ENCODE measurements at places on chromosomes 6 and 20. TPM values are rescaled to one million over a fixed set of nuclear protein-coding genes. Genes with fewer than 3 reads are reported as not detected.

DNA sequence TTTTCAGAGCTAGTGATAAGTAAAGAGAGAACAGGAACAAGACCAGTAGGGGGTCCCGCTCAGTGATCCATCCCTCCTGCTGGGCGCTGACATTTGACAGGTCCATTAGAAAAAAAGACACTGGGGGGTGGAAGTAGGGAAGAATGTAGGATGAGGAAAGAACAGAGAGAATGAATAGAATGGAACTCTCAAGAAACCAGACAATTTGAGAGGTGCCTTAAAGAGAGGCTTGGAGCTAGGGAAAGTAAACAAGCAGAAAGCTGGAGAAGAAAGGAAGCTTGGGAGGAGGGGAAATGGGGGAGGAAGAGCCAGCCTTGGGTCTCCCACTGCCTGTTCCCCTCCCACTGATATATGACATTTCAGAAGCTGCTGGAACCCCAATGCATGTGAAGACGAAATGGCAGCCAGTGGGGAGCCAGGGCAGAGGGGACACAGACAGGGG is 8.4 kb downstream of the GABBR1 start:
- H3K4me1 ChIP-seq, result peaks cover 6% of the 10 kb centered on the region
- H3K36me3 ChIP-seq, result no peaks in the 10 kb centered on the region
- no peak overlapping the region for H3K27ac ChIP-seq
- H3K4me3 ChIP-seq, result no peak overlapping the region
- no peaks in the 10 kb centered on the region for H3K27me3 ChIP-seq

GRCh38 chr6:111789598-111789997 is 83.7 kb downstream of the FYN start:
- no peaks in the 10 kb centered on the region for H3K4me1 ChIP-seq
- no peak for DNase-seq
- no peak overlapping the region for H3K27ac ChIP-seq
- no peaks in the 10 kb centered on the region for H3K36me3 ChIP-seq

GRCh38 chr6:23633996-23634395 is 492.0 kb upstream of the NRSN1 start:
- no peaks in the 10 kb centered on the region for H3K36me3 ChIP-seq
- H3K4me3 ChIP-seq, result no peak overlapping the region
- no peaks in the 10 kb centered on the region for H3K27me3 ChIP-seq

DNA sequence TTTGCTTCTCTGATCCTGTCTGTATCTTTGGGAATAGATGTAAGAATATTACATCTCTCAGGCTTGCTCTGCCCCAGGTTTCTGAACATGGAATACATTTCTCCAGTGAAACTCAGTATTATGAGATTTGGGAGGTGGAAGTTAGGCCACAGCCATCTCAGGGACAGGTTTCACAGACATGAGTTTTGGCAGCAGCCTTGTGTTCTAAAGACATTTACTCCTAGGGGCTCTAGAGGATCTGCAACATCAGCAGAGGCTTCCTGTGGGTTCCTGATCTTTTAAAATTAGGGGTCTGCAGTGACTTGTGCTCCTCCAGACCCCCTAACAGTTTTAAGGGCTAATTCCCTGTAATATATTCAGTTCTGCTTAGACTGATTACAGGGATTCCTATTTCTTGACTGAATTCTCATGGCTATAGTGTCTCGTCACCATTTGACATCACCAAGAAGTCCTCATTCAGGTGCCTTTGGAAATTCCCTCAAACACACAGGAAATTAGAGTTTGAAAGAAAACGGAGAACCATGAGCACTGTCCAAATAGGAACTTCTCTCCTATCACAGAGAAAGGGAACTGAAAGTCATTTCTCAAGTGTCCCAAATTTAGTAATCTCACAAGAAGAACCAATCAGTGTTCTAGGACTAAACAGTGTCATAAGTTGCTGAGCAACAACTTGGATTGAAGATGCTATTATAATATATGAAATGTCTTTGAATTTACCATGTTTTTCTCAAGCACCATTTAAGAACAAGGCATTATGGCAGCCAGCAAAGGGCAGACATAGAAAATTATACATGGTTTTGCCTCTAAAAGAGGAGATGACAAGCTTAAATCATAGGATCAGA is 2.5 kb upstream of the HLA-DRA start:
- H3K4me3 ChIP-seq, result no peak overlapping the region
- DNase-seq, result no peak
- H3K4me1 ChIP-seq, result no peaks in the 10 kb centered on the region
- H3K36me3 ChIP-seq, result no peaks in the 10 kb centered on the region
- no peak overlapping the region for H3K27ac ChIP-seq
- no peaks in the 10 kb centered on the region for H3K27me3 ChIP-seq

DNA sequence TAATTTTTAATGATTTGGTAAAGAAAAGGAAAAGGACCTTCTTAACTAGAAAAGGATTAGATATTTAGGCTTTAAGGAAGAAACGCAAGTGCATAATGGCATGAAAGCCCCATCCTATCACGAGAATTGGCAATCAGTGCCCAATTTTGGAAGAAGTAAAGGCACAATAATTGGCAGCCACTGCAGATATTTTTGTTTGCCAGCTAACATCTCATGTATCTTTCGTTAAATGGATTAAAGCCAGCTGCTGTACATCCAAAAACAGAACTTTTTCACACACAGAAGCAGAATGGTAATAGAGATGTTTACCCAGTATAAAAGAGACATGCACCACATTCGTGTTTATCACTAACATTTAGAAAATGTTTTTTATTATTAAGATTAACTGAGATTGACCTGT is 180.3 kb downstream of the C6orf118 start:
- H3K4me3 ChIP-seq, result no peak overlapping the region
- DNase-seq, result no peak
- no peaks in the 10 kb centered on the region for H3K36me3 ChIP-seq
- H3K4me1 ChIP-seq, result no peaks in the 10 kb centered on the region

DNA sequence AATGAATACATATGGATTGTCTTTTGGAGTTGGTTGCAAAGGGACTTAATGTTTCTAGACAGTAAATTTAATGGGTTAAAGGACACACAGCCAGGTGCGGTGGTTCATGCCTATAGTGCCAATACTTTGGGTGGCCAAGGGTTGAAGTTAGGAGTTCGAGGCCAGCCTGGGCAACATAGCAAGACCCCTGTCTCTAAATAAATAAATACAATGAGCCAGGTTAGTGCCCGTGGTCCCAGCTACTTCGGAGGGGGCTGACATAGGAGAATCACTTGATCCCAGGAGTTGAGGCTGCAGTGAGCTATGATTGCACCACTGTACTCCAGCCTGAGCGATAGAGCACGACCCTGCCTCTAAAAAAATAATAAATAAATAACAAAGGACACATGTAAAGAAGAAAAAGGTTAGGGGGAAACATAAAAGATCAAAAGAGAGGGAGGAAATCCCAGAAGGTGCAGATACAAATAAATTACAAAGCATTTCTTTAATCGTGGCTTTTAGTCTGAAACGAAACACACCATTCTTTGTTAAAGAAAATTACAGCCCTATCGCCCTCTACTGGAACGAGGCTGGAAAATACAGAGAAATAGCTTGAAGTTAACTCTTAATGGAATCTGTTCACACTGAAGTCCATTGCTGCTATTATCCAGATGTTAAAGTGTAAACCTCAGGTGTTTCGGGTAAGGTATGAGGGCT is 42.6 kb upstream of the SCML4 start:
- no peaks in the 10 kb centered on the region for H3K4me1 ChIP-seq
- no peaks in the 10 kb centered on the region for H3K27me3 ChIP-seq
- no peaks in the 10 kb centered on the region for H3K36me3 ChIP-seq

DNA sequence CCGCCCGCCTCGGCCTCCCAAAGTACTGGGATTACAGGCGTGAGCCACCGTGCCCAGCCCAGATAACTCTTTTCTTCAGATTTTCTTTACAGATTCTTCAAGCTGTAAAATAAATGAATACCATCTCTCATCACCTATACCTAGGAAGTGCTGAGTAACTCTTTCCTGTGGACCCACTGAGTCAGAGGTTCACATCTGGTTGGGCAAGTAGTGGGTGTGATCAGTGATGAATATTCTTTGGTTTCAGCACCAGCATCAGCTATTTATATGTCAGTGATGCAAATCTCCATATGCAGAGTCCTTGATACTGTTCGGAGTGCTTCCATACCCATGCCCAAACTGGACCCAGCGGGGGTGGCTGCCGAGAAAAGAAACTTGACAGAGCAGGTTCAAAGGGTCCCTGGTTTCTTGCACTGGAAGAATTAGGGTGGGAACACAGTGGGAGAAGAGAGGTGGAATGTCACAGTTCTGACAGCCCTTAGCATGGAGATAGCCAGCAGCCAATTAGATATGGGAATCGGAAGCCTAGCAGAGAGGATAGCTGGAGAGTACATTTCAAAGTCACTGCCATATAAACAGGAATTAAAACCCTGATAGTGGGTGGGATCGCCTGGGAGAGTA is 64.9 kb upstream of the DDR1 start:
- no peak for DNase-seq
- no peaks in the 10 kb centered on the region for H3K36me3 ChIP-seq
- H3K27me3 ChIP-seq, result no peaks in the 10 kb centered on the region
- H3K27ac ChIP-seq, result no peak overlapping the region
- H3K4me3 ChIP-seq, result no peak overlapping the region

The CYB5R4 gene
- total RNA-seq, result 35.4 TPM

The COL20A1 gene
- total RNA-seq, result not detected

The KIF25 gene
- total RNA-seq, result 0.21 TPM

GRCh38 chr6:15505463-15505918 is 157.3 kb downstream of the DTNBP1 start:
- no peak overlapping the region for H3K27ac ChIP-seq
- no peak overlapping the region for H3K4me3 ChIP-seq
- H3K36me3 ChIP-seq, result no peaks in the 10 kb centered on the region

GRCh38 chr6:6694825-6695624 is 106.5 kb downstream of the LY86 start:
- no peaks in the 10 kb centered on the region for H3K27me3 ChIP-seq
- H3K4me3 ChIP-seq, result no peak overlapping the region
- H3K36me3 ChIP-seq, result no peaks in the 10 kb centered on the region
- H3K4me1 ChIP-seq, result peaks cover 31% of the 10 kb centered on the region

The MAS1 gene
- total RNA-seq, result not detected

DNA sequence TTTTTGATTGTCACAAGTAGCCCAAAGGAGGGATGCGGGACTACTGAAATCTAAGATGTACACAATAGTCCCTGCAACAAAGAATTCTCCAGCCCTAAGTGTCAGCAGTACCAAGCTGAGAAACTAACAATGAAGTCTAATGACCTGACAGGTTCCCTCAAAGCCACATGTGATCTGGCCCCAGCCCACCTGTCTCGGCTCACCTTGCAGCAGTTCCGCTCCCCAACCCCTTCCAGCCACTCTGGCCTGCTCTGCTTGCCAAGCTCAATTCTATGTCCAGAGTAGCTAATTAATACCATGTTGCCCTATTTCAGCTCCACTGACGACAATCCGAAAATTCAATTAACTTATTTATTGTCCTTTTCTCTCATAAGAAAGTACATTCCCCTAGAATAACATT is 72.1 kb downstream of the ZMYND8 start:
- H3K36me3 ChIP-seq, result peaks cover 4% of the 10 kb centered on the region
- H3K27me3 ChIP-seq, result no peaks in the 10 kb centered on the region

The MATN4 gene
- total RNA-seq, result 0.47 TPM

The DPPA5 gene
- total RNA-seq, result not detected

The LYRM2 gene
- total RNA-seq, result 43.5 TPM

The CALHM4 gene
- not detected for total RNA-seq

The ZNF391 gene
- 0.96 TPM for total RNA-seq

The TXNDC5 gene
- 82.2 TPM for total RNA-seq

The ADGRF5 gene
- 3.3 TPM for total RNA-seq

The MYL9 gene
- total RNA-seq, result 582 TPM

GRCh38 chr20:63502671-63503172 is 3.8 kb upstream of the EEF1A2 start:
- no peak overlapping the region for H3K27ac ChIP-seq
- no peak for DNase-seq

DNA sequence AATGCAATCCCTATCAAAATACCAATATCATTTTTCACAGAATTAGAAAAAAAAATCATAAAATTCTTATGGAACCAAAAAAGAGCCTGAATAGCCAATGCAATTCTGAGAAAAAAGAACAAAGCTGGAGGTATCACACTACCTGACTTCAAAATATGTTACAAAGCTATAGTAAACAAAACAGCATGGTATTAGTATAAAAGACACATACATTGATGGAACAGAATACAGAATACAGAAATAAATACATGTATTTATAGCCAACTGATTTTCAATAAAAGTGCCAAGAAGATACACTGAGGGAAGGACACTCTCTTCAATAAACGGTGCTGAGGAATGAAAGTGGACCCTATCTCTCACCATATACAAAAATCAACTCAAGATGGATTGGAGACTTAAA is 28.7 kb upstream of the AKAP12 start:
- no peaks in the 10 kb centered on the region for H3K36me3 ChIP-seq
- no peaks in the 10 kb centered on the region for H3K4me1 ChIP-seq
- no peak overlapping the region for H3K27ac ChIP-seq
- no peak for DNase-seq

The KCNS1 gene
- total RNA-seq, result 0.17 TPM

DNA sequence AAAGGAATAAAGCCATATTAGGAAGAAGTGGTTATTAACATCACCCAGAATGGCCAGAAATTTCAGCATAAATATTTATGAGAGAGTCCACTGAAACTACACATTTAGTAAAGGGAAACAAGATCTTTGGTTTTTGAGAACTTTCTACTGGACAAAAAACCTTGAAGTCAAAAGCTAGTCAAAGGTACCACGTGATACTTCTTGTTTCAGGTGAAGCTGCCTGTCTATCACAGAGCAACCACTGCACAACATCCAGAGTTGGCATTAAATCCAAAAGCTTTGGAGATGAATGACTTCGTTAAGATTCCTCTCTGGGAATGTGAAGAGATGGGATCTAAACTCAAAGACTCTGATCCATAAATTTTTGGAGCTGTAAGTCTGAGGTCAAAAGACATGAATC is 137.0 kb downstream of the KCNQ5 start:
- H3K4me3 ChIP-seq, result no peak overlapping the region
- no peaks in the 10 kb centered on the region for H3K36me3 ChIP-seq
- no peaks in the 10 kb centered on the region for H3K27me3 ChIP-seq
- no peaks in the 10 kb centered on the region for H3K4me1 ChIP-seq

GRCh38 chr20:62938105-62938888 is at the start of gene GID8:
Gene GID8, plus strand, starts transcription at chr20:62938147. Its CDS starts 3,356 bp downstream, at chr20:62941503.
- H3K36me3 ChIP-seq, result no peaks in the 10 kb centered on the region
- peak within 1 kb of the TSS; percentile 88 for H3K27ac ChIP-seq
- peak; percentile 54 for DNase-seq
- peak within 1 kb of the TSS; percentile 92 for H3K4me3 ChIP-seq
- H3K27me3 ChIP-seq, result no peaks in the 10 kb centered on the region

The MOG gene
- not detected for total RNA-seq

DNA sequence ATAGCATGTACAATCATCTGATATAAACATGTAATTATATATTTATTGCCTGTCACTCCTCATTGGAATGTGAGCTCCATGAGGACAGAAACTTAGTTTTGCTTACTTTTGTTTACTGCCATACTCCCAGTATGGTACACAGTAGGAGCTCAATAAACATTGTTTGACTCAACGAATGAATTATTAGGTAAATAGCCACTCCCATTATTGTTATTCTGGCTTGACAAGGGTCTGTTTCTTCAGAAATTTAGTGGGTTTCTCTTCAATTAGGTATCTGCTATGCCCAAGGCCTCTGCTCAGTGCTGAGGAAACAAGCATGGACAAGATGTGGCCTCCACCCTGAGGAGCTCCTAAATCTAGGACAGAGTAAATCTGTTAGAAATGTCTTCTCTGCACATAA is 6.3 kb downstream of the BCL2L1 start:
- H3K36me3 ChIP-seq, result no peaks in the 10 kb centered on the region
- DNase-seq, result no peak
- peak overlapping the region; percentile 51 for H3K27ac ChIP-seq
- peaks cover 44% of the 10 kb centered on the region for H3K4me1 ChIP-seq
- no peak overlapping the region for H3K4me3 ChIP-seq
